ENCODE measurements at places on chromosomes 16 and 17. TPM values are rescaled to one million over a fixed set of nuclear protein-coding genes. Genes with fewer than 3 reads are reported as not detected.

The CDH5 gene
- polyA plus RNA-seq = not detected

The HOXB4 gene
- polyA plus RNA-seq = not detected

The ADAP2 gene
- polyA plus RNA-seq = 6.3 TPM

The KRTAP3-1 gene
- polyA plus RNA-seq = not detected
